ENCODE measurements at places on chromosomes 1 and 21.

DNA sequence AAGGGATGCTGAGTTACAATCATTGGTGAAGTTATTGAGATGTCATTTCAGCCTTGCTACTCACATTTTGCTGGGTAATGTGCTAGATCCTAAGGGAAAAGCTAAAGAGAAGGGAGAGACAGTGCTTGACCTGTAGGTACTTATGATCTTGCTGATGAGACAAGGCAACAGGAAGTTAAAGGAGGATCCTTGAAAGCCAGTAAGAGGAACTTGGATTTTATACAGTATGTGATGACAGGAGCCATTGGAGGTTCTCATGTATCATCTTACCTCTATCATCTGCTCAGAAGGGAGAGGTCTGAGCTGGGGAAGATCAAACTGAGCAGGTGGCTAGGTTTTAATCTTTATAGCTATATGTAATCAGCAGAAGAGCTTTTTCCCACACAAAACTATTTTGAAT, 6.3 kb downstream of the APOBEC4 start:
- DNase-seq = no peak

DNA sequence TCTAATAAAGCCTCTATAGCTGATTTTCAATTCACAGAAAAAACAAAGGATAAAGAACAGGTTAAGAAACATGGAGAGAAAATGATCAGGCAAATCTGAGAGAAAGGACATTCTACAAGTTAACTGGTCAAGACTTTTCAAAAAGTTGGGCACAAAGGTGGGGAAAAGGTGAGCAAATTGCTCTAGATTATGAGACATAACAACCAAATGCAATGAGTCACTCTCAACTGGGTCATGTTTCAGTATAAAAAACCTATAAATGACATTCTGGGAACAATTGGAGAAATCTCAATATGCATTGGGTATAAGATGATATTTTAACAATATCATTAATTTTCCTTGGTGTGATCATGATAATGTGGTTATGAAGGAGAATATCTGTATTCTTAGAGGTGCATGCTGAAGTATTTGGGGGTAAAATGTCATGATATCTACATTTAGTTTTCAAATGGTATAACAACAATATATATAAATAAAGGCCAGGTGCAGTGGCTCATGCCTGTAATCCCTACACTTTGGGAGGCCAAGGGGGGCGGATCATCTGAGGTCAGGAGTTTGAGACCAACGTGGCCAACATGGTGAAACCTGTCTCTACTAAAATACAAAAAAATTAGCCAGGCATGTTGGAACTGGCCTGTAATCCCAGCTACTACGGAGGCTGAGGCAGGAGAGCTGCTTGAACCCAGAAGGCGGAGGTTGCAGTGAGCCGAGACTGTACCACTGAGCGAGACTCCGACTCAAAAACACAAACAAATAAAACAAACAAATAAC, 27.0 kb downstream of the ANKRD13C start:
- no peak for DNase-seq

GRCh38 chr1:243575070-243575469, 275.0 kb downstream of the AKT3 start:
- no peak for DNase-seq

- DNase-seq = no peak
Observed at GRCh38 chr1:245217853-245218608, 63.2 kb downstream of the KIF26B start.

DNA sequence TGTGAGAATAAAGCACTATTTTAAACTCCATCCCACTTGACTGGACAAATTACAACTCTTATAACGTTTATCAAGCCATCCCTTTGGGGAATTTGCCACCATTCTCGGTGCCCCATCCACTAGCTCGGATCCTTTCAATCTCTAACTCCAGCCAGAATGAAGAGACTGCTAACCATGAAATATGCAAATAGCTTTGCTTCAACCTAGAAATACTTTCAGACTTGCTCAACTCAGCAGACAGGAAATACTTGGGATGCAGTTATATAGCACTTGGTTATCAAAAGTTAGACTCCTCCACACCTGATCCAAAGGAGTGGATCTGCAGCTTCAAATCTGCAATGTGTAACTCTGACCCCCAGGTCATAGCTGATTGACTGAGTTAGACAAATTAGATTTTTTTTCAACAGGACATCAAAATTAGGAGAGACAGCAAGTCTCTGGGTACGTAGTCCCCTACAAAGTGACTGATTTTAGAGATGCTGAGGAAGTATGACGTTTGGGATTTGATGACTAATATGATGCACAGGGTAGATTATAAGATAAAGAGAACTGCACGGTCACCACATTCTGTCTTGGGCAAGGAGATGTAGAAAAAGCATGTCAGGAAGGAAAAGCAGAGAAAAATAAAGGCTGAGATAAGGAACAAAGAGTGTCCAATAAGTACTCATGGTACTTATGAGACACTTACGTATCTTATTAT, 496.0 kb downstream of the AGBL4 start:
- no peak for DNase-seq

DNA sequence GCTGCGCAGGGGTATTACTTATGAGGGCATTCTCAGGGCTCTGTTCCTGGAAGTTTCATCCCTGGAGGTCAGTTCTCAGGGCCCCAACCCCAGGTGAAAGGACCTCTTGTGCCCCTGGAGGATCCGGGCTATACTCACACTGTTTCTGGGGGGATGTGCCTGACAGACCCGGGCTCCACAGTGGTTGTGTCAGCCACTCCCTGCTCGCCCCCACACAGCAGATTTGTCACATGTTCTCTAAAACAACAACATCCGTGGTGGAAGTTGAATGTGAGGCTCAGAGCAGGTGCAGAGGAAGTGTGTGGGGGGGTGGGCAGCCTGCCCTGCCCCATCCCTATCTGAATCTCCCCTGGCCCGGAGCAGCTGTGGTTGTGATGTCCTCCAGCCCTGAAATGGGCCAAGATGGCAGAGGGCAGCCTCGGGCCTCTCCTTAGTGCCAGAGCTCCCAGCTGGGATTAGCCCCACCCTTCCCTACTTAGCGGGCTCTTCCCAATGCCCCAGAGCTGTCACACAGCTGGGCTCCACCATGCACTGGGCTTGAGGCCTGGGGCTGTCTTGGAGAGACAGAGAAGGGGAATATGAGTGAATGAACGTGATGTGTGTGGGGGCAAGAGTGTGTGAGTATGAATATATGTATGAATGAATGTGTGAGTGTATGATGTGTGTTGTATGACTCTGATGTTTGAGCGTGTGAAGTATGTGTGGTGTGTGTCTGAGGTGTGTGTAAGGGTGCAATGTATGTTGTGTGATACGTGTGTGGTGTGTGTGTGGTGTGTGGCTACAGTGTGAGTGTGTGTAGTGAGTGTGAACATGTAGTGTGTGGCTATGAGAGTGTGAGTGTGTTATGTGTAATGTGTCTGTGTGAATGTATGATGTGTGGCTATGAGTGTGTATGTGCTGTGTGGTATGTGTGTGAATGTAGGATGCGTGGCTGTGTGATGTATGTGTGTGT, 1.5 kb upstream of the FCMR start:
- DNase-seq = no peak

GRCh38 chr1:90509225-90510048, 207.7 kb downstream of the BARHL2 start:
- DNase-seq = no peak

- no peak for DNase-seq
Observed at GRCh38 chr1:150881331-150882070, 5.1 kb upstream of the ARNT start.

- no peak for DNase-seq
Observed at GRCh38 chr1:203306089-203306964, 1.0 kb downstream of the BTG2 start.

DNA sequence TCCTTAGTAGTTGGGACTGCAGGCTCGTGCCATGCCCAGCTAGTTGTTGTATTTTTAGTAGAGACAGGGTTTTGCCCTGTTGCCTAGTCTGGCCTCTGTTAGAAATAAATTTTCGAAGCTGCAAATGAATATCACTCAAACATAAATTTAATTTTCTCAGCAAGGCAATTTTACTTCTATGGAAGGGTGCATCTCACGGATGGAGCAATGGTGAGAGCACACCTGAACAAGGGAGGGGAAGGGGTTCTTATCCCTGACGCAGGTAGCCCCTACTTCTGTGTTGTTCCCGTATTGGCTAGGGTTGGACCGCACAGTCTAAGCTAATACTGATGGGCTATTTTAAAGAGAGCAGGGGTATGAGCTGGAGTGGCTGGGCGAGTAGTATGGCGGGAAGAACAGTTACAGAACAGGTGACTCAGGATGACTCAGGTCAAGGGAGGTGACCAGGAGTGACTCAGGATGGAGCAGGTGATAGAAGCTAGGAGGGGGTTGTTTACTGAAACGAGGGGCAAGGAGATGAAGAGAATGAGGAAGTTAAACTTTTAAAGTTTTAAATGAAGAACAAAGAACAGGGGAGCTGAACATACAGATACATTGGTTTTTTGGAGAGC, 7.5 kb downstream of the MDM4 start:
- DNase-seq = no peak

DNA sequence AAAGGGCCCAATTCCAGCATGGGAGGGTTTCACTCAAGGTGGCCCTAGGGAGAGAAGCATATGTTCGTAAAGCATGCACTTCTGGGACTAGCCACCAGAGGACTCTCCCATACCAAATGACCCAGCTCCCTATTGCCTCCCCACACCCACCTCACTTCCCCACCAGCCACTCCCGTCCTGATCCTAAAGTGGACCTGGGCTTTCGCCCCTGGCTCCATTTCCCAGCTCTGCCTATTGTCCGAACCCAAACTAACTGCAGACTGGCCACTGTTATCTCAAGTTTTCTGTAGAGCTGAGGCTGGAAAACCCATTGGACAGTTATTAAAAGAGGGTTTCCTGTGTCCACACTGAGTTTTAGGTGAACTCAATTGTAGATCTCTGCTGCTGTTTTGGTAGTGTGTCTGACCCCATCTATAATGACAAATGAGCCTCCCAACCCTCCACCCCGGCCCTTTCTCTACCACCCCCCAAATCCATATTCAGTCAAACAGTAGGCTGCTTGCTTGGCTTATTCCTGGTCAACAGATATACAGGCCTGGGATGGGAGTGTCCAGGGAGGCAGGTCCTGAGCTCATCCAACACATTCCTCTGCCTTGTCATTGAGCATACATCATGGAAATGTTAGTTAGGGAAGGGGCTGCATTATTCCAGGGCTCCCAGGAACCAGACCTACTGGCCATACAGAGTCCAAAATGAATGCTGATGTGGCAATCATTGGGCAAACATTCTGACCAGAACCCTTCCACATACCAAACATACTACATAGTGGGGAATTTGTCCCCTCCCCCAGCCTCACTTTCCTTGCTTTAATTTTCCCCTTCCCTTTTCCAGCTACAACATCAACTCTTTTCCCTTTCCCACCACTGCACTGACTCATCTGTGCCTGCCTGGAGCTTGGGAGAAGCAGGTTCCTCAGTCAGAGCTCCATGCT, 59.2 kb downstream of the ABCA4 start:
- peak; percentile 44 for DNase-seq

DNA sequence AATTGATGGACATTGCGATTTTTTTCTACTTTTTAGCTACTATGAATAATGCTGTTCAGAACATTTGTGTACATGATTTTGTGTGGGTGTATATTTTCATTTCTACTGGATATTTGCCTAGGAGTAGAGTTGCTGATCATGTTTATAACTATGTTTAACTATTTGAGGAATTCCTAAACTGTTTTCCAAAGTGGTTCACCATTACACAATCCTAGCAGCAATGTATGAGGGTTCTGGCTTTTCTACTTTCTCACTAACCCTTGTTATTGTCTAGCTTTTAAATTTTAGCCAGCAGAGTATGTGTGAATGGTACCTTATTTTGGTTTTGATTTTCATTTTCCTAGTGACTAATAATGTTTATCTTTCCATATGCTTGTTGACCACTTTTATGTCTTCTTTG, 86.2 kb downstream of the ATG4C start:
- DNase-seq = no peak

DNA sequence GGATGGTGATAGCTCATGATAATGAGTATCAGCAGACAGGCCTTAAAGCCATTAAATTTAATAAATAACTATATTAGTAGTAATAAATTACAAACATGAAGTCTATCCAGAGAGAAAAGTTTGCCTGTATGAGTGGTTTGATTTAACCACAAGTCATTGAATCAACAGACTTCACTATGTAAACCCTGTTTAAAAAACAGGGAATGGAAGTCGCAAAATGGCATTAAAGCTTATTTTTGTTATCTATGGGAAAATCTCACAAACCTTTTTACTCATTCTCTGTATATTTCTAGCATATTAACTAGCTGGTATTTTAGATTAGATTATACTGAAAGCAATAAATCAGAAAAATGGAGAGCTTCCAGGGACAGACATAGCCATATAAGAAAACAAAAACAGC, 45.3 kb downstream of the SASS6 start:
- DNase-seq = no peak

GRCh38 chr1:89973471-89974127, 21.3 kb upstream of the ZNF326 start:
- no peak for DNase-seq

- no peak for DNase-seq
Observed at GRCh38 chr1:168161459-168161858, 17.3 kb upstream of the TIPRL start.

GRCh38 chr1:244150071-244150470, 99.0 kb downstream of the ZBTB18 start:
- no peak for DNase-seq

- no peak for DNase-seq
Observed at GRCh38 chr1:232477728-232478127, 152.2 kb downstream of the SIPA1L2 start.

- DNase-seq = no peak
Observed at GRCh38 chr1:17680308-17680707, 74.8 kb upstream of the ACTL8 start.

- DNase-seq = no peak
Observed at GRCh38 chr1:67514786-67515185, 84.6 kb upstream of the SERBP1 start.

GRCh38 chr21:36630485-36631206, 68.3 kb upstream of the SIM2 start:
- peak; percentile 57 for DNase-seq

GRCh38 chr1:184622136-184622823, 132.4 kb downstream of the EDEM3 start:
- DNase-seq = no peak

- DNase-seq = no peak
Observed at GRCh38 chr1:168300626-168301025, 19.9 kb downstream of the TBX19 start.

DNA sequence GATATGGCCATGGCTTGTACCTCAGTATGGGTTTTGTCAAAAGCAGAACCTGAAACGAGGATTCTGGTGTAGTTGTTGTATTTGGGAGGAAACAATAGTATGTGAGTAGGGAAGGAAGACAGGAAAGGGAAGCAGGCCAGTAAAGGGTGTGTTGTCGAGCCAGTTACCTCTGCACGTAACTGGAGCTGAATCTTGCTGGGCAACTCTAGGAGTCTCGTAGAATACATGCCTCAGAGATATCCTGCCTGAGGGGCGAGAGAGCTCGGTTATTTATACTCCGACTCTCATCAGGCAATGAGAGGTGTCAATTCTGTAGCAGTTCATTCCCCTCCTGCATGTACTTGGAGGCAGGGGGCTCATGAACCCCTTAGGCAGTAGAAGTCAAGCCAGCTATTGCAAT, 45.9 kb upstream of the KIF26B start:
- no peak for DNase-seq

- no peak for DNase-seq
Observed at GRCh38 chr1:152110365-152110859, 4.8 kb downstream of the TCHH start.

Data from progenitor cell of endocrine pancreas (in vitro differentiated cells).